ENCODE measurements at places on chromosomes 7 and 10.

GRCh38 chr7:32218741-32219288 lies 148.6 kb upstream of the PDE1C start:
- no peak for DNase-seq

GRCh38 chr10:116988311-116988710 lies 16.7 kb downstream of the SHTN1 start:
- no peak for DNase-seq

DNA sequence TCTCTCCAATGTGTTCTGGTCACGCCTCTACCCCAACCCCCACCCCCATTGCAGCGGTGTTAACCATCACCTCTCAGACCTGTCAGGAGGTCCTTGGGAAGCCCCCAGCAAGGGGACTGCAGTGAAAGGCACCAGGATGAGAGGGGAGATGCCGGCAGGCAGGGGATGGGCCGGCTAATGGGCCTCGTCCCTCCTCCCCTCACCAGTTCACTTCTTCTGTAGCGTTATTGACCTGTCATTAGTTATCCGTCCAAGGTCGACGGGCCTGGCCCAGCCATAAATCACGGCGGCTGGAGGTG lies 18.8 kb downstream of the POLL start:
- no peak for DNase-seq

DNA sequence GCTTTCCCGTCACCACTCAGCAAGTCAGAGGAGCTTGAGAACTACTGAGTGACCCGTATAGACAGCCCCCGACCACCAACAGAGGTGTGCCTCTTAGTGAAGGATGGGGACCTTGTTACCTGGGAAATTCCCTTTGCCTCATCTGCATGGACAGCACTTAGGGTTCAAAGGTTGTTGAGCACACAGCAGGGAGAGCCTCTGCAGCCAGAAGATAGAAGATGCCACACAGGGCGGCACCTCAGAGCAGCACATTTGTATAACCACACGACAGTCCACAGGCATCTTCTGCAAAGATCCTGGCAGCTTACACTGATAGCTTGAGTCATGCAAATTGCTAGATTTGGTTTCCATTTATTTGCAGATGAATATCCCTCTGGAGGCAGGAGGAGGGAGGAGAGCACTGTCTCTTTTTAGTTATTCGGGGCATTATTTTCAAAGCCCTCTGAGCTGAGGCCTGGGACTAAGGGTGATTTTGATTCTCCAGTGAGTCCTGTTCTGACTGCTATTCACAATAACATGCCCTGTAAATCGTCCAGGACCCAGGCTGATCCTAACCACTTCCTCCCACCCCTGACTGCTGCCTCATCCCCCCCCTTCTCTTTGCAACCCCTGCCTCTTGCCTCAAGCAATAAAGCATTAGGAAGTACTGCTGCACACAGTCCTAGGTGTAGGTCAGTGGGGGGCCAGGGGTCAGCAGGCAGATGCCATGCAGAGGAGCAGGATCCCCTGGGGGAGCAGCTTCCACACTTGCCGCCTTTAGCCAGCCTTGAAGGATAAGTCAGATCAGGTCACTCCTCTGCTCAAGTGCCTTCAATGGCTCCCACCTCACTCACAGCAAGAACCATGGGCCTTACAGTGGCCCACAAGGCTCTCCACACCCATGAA lies 24.6 kb upstream of the INMT start:
- DNase-seq = no peak

GRCh38 chr10:16483241-16483917 lies 38.3 kb downstream of the C1QL3 start:
- no peak for DNase-seq

DNA sequence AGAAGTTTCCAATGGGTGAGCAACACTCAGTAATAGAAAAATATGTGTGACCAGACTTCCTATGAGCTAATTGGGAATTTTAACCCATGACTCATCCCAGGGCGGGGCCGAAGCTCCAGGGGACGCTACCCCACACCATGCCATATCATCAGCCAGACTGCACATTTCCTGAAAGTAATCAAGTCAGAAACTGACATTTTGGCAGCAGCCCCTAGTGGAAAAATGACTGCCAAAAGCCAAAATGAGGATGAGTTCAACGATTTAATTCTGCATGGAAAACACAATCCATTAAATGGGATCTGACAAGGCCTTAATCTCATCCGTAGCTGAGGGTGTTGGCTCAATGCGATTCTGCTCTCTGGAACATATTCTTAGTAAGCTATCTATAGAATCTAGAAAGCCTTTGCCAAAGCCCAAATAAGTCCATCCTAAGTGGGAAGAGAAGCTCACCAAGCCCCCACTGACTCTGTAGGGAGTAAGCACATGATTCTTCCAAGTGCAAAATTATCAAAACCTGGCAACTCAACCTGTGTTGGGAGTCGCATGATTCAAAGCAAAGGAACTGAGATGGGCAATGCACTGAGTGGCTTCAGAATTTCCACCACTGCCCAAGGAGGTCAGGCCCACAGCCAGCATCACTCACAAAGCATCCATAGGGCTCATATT lies 93.1 kb upstream of the PDE1C start:
- DNase-seq = peak; percentile 73

GRCh38 chr10:115950320-115950719 lies 322.7 kb downstream of the GFRA1 start:
- no peak for DNase-seq

GRCh38 chr7:24757353-24758275 lies at the start of gene GSDME:
GSDME (minus strand) TSS chr7:24757464; CDS start chr7:24749774, 7,690 bp downstream.
- peak; percentile 72 for DNase-seq

DNA sequence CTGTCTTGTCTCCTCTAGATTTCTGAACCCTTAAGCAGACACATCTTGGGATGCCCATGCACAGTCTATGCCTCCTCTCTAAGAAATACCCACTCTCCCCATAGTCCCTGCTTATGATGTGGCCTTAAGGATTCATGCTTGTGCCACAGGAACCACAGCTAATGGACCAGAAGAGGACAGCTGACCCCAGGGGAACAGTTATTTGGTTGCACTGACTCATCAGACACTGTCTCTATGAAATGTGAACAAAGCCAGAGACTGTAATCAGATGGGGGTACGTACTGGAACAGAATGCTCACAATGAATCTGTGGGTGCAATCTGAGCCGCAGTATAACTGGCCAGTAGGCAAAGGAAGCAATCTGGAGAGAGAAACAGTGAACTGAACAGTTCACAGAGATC lies 121.9 kb downstream of the USP6NL start:
- no peak for DNase-seq

GRCh38 chr7:5373300-5373699 lies 50.3 kb downstream of the TNRC18 start:
- no peak for DNase-seq

DNA sequence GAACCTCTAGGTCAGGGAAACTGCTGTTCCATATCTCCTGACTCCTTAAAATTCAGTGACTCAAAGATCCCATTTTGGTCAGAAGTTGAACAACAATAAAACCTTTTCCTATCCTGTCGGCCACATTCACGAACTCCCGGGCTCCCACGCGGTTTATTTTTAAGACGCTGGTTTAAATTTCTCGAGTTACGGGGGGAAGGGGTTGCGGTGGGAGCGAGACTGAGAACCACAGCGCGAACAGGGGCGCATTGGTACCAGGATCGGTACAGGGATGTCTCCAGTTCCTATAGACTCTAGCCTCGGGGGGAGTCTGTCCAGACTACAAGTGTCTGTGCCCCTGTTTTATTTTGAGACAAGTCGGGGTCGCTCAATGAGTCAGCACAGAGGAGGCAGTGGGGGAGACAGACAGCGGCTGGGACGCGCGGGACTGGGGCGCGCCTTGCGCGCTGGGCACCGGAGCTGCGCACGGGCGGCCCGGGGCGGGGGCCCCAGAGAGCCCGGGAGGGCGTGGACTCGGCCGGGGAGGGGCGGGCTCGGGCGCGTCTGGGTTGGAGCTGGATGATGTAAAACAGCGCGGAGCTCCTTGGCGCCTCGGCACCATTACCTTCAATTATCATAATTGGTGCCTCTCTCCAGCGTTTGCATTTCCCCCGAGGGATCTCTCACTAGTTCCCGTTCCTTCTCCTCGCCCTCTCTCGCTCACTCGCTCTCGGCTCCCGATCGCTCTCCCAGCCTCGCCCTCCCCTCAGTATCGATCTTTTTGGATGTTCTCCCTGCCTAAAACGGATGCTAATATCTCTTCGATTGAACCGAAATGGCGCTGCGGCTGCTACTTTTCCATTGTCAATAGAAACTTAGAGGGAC lies 8.7 kb upstream of the BAMBI start:
- no peak for DNase-seq

DNA sequence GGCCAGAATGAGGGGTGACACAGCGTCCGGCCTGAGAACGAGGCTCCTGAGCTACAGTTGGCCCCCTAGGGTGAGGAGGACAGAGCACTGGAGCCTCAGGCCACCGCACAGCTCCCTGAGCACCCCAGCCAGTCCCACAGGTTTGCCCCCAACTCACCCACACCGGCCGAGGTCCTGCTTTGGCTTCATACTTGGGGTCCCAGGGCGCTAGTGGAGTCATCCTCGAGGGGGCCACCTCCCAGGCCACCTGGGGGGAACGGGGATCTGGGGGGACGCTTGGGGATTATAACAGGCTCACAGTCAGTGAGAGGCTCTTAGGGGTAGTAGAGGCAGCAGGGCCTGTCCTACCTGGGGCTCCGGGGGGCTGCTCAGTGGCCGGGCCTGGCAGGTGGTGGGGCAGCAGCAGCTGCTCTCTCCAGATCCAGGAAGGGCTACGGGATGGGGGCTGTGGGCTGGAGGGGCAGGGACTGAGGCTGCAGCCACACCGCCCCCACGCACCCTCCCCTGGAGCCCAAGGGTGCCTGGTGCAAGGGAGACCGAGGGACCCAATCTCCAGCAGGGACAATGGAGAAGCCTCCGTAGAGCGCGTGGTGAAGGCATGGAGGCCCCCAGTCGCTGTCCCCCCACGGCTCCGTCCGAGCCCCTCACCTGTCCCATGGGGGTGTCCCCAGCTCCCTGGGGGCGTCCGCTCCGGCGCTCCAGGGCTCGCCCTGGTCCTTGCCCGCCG lies 588 bp downstream of the SAP25 start:
- DNase-seq = no peak

- no peak for DNase-seq
Observed at GRCh38 chr7:139531094-139531493, 7.6 kb downstream of the CLEC2L start.

- DNase-seq = no peak
Observed at GRCh38 chr7:47314728-47315607, 266.9 kb downstream of the TNS3 start.

GRCh38 chr7:127822822-127823508 lies 171.0 kb downstream of the SND1 start:
- no peak for DNase-seq

GRCh38 chr7:26278770-26279169 lies 12.9 kb upstream of the SNX10 start:
- DNase-seq = no peak

GRCh38 chr7:148688526-148688925 lies 10.2 kb upstream of the CUL1 start:
- DNase-seq = no peak

DNA sequence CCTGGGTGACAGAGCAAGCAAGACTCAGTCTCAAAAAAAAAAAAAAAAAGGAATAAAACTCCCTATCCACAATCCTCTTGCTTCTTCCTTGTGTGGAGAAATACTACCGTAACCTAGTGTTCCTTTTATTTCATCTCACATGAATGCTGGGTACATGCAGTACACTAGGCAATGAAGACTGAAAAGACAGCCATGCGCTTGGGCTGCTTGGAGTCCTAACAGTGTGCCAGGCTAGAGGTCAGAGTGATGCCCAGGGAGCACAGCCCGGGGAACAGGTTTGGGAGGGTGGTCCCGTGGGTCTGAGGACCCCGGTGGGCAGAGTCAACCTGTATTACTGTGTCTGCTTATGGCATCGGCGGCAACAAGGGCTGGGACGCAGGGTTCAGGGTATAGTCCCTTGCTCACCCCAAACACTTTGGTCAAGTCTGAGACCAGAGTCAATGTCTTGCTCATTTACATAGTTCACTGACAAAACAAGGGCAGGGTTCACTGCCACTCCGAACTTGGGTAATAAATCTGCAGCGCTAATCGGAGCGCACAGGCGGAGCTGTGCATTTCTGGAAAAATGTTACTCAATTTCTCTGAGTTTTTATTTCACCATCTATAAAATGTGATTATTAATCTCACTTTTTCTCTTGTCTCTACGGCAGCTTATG lies 118.0 kb downstream of the CLEC2L start:
- no peak for DNase-seq
